ENCODE measurements at places on chromosomes 3 and 15. TPM values are rescaled to one million over a fixed set of nuclear protein-coding genes. Genes with fewer than 3 reads are reported as not detected.

ZNF660 gene
- polyA plus RNA-seq, result 0.44 TPM

TTC14 gene
- 7.9 TPM for polyA plus RNA-seq

BCL2A1 gene
- not detected for polyA plus RNA-seq

PLCB2 gene
- polyA plus RNA-seq, result 1.6 TPM

PIK3CA gene
- polyA plus RNA-seq, result 2.8 TPM

FETUB gene
- polyA plus RNA-seq, result not detected

DNA sequence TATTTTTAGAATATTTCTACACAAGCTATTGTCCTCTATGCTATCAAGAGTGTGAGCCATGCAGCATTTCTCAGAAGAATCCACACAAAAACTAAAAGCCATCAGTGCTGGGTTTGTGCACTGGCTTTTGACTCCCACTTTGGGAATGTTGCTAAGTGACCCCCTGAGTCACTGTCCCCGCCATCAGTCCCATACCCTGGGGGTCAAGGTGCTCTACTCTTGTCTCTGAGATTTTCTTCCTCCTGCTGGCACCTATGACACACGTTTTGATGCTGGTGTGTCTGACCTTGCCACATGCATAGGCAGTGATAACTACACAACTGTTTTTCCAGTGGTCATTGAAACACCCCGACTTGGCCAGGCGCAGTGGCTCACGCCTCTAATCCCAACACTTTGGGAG, 19.8 kb downstream of the CMTM7 start:
- DNase-seq, result no peak

- no peak for DNase-seq
These were observed 69.2 kb downstream of the DNAJB8 start for GRCh38 chr3:128397484-128397883.

DNA sequence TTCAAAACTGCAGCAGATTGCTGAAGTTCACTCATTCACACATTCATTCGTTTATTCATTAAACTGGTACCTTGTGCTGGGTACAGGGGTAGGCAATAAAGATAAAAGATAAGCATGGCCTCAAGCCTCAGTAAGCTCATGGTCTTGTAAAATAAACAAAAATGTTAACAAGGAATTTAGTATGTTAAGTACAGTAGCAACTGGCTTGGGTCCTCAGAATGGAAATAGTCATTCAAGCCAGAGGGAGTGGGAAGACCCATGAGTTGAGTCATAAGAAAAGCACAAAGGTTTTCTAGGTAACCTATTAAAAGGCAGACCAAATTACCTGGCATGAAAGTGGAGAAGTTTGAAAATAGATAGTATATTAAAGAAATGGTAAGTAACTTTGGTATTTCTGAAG, 163.3 kb downstream of the CDIN1 start:
- DNase-seq, result no peak

DNA sequence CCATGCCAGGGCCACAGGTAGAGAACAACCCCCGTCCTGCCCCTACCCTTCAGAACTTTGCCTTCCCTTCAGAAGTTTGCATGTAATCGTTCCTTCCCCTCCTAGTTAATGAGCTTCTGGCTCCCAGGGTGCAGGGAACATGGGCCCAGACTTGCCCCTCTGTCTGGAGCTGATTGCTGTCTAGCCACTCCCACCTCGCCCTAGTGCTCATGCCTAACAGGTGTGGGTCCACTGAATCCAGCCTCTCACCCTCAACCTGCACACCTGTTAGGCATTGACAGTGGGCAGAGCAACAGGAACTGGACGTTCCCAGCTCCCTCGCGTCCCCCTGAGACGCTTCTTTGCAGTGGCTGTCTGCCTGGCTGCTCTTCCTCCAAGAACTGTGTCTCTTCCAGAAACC, 40.3 kb downstream of the WNT5A start:
- DNase-seq, result no peak

DNA sequence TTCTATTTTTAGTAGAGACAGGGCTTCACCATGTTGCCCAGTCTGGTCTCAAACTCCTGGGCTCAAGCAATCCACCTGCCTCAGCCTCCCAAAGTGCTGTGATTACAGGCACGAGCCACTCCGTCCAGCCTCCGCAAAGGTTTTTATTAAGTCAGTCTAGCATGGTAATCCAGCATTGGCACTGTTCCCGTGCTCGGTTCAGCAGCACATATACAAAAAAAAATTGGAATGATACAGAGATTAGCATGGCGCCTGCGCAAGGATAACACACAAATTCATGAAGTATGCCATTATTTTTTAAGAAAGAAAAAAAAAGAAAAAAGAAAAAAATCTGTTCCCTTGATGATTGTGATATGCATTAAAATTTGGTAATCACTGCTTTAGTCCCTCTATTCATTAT, 8.5 kb downstream of the CKMT1A start:
- no peak for DNase-seq
